Forelimb muscle (tissue), 1 donor: ENCODE measurements at places on chromosomes 1 and 21. TPM values are rescaled to one million over a fixed set of nuclear protein-coding genes. Genes with fewer than 3 reads are reported as not detected.

The BMP8B gene
- polyA plus RNA-seq: 1.3 TPM

The VPS26C gene
- polyA plus RNA-seq: 29.3 TPM

The NCAM2 gene
- 4.8 TPM for polyA plus RNA-seq

The CDC20 gene
- 14.3 TPM for polyA plus RNA-seq

The C4BPB gene
- polyA plus RNA-seq: 0.18 TPM
